ENCODE measurements at places on chromosomes 6 and 20.

DNA sequence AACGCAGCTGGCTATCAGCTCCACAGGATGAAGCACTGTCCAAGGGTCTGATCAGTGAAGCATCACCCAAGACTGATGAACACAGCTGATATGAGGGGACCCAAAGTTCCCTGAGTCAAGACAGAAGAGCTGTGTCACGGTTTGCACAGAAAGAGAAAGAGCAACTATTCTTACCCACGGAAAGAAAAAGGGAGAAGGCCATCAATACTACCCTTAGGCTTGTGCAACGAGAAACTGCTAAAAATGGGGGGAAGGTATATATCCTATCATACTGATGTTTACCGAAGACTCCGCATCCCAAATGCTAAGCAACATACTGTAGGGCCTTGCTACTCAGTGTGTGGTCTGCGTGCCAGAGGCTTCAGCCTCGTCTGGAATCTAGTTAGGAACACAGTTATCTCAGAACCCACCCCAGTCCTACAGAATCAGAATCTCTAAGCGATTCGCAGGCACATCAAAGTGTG is 665 bp downstream of the FASTKD5 start:
- no peak for DNase-seq

- no peak for DNase-seq
Measured at GRCh38 chr6:75970093-75970492, 102.4 kb downstream of the IMPG1 start.

GRCh38 chr6:57261926-57262325 is 39.8 kb upstream of the RAB23 start:
- DNase-seq = no peak

- DNase-seq = peak; percentile 42
Measured at GRCh38 chr6:157020881-157021343, 243.7 kb downstream of the ARID1B start.

DNA sequence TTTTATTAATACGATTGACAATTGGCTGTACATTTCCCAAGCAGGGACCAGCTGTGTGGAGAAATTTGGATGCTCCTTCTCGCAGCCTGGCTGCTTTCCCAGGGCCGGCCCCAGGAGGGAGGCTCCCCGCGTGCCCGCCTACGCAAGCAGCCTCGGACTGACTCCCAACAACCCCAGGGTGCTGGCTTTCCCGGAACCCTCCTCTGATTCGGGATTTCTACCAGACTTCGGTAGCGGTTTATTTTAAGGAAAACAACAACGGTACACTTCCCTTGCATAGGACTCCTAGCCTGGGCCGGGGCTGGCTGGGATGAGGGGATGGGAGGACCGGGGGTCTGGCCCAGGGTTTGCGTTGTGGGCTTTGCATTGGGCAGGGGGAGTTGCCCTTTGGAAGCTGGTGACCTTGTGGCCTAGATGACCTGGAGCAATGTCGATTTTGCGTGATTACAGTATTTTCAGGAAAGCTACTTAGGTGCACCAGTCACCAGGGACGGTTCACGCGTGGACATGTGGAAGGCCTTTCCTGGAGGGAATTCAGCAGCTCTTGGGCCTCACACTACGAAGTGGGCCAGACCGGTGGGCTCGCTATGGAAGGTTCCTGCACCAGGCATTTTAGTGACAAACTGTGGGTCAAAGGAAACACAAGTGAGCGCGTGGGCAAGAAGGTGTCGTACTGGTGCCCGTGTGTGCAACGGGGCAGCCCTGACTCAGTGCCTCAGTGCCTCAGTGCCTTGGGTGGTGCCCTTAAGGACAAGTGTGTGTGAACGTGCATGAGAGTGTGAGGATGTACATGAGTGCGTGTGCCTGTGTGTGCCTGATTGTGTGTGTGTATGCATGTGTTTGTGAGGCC is 20.7 kb upstream of the PHACTR3 start:
- no peak for DNase-seq

GRCh38 chr6:45614488-45615285 is 237.0 kb upstream of the SUPT3H start:
- DNase-seq = no peak

DNA sequence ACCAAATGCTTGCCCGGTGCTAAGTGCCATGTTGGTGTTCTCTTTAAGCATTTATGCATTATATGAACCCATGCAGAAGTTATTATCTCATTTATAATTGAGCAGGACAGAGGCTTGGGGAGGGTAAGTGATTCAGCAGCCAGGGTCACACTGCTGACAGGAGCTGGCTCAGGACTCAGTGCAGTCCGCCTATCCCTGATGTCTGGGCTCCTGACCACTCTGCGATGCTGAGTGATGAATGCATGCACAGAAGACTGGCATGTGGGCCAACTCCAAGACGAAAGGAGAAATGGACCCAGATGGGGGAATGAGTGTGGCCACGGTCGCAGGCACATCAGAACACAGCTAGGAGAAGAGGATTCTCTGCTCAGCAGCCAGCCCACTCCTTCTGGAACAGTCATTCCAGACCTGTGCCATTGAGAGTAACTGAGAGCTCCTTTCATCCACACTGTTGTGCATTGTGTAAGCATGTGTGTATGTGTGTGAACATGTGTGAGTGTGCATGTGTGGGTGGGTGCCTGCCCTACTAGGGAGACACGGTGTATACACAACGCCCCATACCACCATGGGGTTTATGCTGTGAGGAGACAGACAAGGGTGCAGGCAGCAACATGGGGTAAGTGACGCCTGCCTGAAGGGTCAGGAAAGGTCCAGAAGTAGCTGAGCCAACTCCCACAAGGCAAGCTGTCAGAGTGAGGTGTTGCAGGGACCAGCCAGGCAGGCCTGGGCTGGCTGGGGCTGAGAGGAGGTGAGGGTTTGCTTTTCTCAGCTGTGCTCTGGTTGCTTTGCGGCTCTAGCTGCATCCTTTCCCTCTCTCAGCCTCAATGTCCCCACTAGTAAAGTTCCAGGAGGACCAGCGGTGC is 97.8 kb upstream of the PMEPA1 start:
- no peak for DNase-seq

DNA sequence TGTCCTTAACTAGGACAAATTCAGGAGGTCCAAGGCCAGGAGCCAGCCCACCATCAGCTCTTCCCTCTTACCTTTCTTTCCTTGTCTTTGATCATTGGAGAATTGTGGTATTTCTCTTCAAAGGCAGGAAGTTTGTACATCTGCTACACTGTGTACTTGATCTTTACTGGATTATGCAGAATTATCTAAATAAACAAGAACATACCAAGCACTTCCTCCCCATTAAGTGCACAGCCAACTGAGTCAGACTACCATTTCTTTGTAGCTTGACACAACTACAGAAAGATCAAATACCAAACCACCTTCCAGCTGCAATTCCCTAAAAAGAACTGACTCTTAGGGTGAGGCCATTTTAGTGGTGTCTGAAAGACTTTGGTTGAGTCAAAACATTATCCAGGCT is 195.1 kb downstream of the HDGFL1 start:
- DNase-seq = no peak

GRCh38 chr6:2891768-2892170 is 11.3 kb downstream of the SERPINB9 start:
- DNase-seq = no peak

GRCh38 chr20:52805296-52805571 is 166.9 kb upstream of the TSHZ2 start:
- DNase-seq = no peak

DNA sequence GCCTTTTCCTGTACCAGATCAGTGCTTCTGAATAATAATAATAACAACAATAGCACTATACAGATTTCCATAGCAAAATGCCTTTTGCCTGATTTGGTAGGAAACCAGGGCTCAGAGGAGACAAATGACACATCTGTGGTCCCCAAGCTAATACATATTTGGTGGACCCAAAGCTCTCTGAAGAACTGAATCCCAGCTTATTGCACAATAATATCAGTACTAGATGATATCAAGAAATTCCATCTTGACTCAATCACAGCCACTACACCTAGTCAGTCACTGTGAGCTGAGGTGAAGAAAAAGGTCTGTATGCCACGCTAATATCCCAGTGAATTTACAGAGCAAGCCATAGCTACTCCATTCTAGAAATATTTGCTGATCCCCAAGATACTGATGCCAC is 270.6 kb upstream of the RIN2 start:
- DNase-seq = no peak

GRCh38 chr6:98272060-98272459 is 562.3 kb upstream of the POU3F2 start:
- DNase-seq = no peak

GRCh38 chr20:13009682-13010406 is 1.1 kb downstream of the SPTLC3 start:
- DNase-seq = peak; percentile 54

DNA sequence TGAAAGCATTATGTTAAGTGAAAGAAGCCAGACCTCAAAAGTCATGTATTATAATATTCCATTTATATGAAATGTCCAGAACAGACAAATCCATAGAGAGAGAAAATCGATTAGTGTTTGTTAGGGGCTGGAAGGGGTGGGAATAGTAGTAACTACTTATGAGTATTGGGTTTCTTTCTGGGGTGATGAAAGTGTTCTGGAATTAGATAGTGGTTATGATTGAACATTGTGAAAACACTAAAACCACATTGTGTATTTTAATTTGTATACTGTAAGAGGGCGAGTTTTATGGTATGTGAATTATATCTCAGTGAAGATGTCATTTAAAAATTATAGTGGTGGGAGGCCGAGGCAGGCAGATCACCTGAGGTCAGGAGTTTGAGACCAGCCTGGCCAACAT is 52.0 kb upstream of the KIF13A start:
- DNase-seq = no peak

DNA sequence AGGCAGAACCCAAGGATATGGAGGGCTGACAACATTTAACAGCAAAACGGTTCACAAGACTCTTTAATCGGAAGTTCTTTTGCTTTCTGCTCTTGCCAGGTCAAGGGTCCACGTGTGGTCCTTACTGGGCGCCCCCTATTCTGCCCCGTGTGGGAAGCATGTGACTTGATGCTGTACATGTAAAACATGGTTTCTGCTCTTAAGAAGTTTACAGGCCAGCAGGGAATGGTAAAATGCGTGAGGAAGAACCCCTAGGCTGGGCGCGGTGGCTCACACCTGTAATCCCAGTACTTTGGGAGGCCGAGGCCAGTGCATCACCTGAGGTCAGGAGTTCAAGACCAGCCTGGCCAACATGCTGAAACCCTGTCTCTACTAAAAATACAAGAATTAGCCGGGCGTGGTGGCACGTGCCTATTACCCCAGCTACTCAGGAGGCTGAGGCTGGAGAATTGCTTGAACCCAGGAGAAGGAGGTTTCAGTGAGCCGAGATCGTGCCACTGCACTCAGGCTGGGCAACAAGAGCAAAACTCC is 19.3 kb downstream of the ZNF217 start:
- DNase-seq = no peak

GRCh38 chr20:39660226-39660625 is 698.1 kb downstream of the DHX35 start:
- DNase-seq = peak; percentile 81

DNA sequence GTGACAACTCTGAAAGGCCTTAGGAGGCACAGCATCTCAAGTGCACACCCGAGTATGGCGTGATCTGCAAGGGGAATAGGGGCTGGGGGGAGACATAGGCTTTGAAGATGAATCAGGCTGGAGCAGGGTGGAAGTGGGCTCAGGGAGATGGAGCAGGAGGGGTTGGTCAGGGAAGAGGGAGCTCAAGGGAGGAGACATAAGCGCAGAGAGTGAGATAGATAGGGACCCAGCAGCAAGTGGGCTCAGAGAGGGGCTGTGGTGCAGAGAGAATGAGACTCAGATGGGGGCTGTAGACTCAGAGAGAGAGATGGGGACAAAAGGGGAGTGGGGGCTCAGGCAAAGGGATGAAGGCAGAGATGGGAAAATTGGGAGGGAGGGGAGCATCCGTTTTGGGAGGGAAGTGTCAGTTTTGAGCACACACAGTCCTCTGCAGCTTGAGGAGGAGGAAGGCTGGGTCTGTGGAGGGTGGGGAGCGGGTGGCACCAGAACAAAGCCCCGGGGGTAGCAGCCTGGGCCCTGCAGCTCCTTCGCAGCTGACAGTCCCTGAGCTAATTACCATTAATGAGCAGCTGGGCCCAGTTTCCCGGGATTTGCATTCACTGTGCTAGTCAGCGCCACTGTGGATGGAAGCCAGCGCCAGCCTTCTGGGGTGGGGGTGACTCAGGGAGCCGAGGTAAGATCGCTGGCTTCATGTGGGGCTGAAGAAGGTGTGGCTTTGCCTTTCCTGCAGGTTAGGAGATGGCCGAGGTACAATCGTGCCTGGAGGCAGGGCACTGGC is 18.7 kb downstream of the SRXN1 start:
- DNase-seq = no peak

- peak; percentile 41 for DNase-seq
Measured at GRCh38 chr20:3786126-3786484, 435 bp downstream of the CENPB start.

- DNase-seq = no peak
Measured at GRCh38 chr6:166483026-166483425, 100.3 kb upstream of the MPC1 start.

DNA sequence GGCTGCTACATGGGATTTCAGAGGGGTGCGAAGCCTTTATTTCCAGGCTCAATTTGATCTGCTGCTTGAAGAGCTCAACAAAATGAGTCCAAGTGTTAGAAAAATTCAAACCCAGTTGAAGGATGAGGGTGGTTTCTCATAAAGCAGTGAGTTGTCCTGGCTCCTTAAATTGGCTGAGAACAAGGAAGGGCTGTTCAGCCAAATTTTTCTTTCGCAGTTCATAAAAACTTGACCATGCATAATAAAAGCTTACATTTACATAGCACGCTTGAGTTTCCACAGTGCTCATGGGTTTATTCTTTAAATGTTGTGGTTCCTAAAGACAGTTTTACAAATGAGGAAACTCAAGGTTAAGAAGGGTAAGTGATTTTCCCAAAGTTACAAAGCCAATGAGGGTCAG is 174.4 kb upstream of the FOXA2 start:
- no peak for DNase-seq

GRCh38 chr20:17560344-17561074 is 9.4 kb upstream of the DSTN start:
- peak; percentile 20 for DNase-seq

DNA sequence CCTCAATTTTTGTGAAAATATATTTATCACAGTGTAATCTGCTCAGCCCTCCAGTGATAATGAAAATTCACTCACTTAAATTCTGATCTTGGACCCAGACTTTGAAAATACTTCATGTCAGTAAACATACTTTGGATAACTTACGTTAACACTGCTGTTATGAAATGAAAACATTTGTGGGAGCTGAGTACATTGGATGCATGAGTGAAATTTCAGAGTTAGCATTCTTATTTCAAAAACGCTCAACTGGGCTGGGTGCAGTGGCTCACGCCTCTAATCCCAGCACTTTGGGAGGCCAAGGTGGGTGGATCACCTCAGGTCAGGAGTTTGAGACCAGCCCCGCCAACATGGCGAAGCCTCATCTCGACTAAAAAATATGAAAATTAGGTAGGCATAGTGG is 196.4 kb downstream of the UTRN start:
- no peak for DNase-seq

- no peak for DNase-seq
Measured at GRCh38 chr6:163077134-163077533, 337.4 kb upstream of the QKI start.

- DNase-seq = no peak
Measured at GRCh38 chr20:51758978-51759544, 9.1 kb downstream of the ATP9A start.

DNA sequence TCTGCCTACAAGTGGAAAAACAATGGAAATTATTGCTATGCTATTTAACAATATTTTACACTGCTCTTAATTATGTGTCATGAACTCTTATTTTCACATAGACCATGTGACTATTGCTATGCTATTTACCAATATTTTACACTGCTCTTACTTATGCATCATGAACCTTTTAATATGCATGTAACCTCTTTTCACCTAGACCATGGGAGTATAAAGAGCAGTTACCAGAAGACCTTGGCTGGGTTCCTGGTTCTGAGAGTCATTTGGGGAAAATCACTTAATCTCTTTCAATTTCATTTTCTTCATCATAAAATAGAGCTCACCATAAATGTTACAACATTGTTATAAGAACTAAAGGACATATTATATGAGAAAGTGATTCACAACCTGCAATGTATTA is 223.8 kb upstream of the RNF217 start:
- DNase-seq = no peak

Measured in kidney capillary endothelial cell (primary cell).